ENCODE measurements at places on chromosomes 5 and 9.

GRCh38 chr5:158809310-158809850, 290.3 kb downstream of the EBF1 start:
- no peak for DNase-seq

GRCh38 chr9:87556039-87556438, 58.4 kb downstream of the DAPK1 start:
- DNase-seq: no peak

DNA sequence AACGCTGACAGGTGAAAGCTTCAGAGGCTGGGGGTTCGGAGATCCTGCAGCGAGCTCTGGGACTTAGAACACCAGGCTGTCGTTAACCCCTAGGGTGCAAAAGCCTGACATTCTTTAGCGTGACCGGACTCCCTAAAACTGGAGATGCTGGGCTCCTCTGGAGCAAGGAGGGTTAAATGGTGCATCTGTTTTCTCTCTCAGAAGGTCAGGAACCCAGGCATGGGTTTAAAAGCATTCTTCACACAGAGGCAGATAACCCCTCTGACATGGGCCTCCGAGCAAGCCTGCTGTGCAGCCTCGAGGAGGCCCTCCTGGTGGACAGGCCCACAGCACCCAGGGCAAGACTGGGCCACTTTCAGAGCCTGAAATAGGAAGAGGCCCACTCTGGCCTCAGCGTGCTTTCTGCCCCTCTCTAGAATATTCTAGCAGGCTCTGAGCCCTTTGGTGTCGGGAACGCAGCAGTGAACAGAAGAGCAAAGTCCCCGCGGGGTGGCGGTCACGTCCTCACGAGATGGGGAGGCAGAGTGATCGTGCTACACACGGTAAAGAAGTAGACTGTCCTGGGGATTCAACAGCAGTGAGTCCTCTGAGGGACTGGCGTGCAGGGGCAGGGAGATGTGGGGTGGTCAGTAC, 124.8 kb downstream of the COL23A1 start:
- no peak for DNase-seq

GRCh38 chr5:74337984-74338310, 302.6 kb downstream of the ENC1 start:
- DNase-seq: no peak

DNA sequence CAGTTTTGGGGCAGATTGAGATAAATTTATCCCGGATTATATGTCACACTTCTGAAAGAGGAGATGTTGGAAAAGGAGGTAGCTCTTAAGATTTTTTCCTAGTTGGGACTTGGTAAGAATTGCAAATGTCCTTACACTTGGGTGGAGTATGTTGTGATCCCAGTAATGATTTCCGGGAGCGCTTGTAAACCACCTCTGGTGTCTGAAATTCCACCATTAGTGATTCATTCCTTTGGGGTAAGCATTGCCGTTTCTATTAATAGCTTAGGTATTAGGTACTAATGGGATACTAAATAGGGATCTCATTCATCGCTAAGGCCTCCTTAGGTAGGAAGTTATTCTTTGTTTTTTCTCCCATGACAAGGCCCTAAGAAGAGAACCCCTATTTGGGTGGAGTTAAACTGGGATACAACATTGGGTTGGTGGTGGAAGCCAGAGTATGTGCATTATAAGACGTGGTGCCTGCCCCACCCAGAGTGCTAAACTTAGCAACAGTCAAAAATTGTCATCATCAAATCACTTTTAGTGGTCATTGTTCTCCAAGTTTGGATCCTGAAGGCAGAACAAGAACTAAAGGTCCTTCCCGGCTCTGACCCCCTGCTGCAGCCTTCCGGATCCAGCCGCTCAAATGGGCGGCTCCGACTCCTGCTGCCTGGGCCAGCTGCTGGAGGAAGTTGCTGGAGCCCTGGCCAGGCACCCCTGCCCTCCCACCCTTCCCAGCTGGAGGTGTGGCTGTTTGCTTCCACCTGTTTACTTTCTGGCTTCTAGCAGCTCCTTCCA, 31.7 kb upstream of the DAB2IP start:
- DNase-seq: no peak

DNA sequence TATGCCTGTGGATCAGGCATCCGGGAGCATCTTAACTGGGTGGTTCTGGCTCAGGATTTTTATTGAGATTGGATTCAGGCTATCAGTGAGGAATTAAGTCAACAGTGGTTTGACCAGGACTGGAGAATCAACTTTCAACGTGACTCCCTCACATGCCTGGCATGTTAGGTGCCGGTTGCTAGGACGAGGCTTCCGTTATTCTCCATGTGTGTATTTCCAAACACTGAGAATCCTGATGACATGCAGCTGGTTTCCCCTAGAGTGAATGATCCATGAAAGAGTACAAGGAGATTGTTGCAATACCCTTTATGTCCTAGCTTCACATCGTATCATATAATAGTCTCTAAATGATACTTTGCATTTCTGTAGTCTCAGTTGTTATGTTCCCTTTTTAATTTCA, 529.2 kb downstream of the ANXA1 start:
- no peak for DNase-seq

DNA sequence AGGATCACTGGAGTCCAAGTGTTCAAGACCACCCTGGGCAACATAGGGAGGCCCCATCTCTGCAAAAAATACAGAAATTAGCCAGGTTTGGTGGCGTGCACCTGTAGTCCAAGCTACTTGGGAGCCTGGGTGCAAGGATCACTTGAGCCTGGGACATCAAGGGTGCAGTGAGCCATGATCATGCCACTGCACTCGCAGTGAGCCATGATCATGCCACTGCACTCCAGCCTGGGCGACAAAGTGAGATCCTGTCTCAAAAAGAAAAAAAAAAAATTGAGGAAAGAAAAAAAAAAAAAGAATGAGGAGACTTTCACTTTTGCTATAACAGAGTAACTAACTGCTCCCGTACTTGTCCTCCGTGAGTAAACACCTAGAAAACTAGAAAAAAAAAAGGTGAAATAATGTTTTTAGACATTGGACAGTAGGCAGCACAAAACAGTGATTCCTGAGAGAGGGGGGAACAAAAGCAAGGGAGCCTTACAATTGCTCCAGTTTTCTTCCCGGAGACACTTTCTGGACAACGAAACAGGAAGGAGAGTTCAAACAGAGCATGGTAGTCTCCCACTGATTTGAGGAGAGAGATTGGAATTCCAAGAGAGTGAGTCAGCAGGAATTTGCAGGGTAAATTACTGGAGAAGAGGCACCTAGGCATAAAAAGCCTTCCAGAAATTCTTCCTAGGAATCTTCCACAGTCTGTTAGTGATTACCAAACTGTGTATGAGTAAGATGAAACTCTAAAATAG, 6.9 kb upstream of the ZBTB5 start:
- DNase-seq: no peak

- DNase-seq: no peak
Measured at GRCh38 chr9:38133595-38133994, 64.6 kb upstream of the SHB start.

GRCh38 chr9:86275962-86276361, 6.4 kb downstream of the ISCA1 start:
- no peak for DNase-seq

GRCh38 chr9:29802454-29802853, 2229.2 kb upstream of the C9orf72 start:
- DNase-seq: no peak

DNA sequence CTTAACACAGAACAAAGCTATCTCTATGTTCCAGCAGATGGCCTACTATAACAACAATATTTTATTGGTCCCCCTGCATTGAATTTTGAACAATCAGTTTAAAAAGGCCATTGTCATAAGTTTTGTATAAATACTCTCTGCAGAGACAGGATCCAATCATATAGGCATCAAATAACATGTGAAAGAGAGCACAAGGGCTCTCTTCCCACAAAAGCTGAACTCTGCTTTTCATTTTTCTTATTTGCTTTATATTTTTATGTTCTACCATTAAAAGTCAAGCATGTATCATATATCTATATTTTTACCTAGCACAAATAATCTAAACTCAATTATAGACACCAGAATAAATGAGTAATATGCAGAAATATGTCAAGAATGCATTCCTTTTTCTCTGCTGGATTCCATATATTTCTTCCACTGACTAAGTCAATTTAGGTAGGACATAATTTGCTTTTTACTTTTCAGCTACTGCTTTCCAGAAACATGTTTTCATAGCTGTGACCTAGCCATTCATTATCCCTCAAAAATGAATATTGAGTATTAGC, 143.6 kb downstream of the CDH9 start:
- no peak for DNase-seq

DNA sequence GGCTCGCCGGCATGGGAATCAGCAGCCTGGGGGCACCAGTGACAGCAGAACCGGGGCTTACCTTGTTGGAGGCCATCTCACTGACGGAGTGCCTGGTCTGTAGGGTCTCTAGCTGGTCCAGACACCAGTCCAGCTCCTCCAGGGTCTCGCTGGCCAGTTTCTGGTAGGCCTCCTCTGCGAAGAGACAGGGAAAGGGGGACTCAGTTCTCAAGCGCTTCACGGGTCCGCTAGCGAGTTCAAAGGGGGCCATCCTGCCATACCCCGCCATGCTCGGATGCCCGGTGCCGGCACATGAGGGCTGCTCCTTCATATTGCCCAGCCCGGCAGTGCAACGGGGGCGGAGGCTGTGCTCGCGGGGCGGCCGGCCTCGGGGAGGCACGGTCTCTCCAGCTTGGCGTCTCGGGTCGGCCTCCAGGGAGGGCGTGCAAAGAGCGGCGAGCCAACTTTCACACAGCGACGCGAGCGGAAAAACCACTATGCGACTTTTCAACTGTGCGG, 456.0 kb downstream of the RAB3C start:
- no peak for DNase-seq

- peak; percentile 26 for DNase-seq
Measured at GRCh38 chr5:165201369-165201768, 1696.0 kb downstream of the MAT2B start.

DNA sequence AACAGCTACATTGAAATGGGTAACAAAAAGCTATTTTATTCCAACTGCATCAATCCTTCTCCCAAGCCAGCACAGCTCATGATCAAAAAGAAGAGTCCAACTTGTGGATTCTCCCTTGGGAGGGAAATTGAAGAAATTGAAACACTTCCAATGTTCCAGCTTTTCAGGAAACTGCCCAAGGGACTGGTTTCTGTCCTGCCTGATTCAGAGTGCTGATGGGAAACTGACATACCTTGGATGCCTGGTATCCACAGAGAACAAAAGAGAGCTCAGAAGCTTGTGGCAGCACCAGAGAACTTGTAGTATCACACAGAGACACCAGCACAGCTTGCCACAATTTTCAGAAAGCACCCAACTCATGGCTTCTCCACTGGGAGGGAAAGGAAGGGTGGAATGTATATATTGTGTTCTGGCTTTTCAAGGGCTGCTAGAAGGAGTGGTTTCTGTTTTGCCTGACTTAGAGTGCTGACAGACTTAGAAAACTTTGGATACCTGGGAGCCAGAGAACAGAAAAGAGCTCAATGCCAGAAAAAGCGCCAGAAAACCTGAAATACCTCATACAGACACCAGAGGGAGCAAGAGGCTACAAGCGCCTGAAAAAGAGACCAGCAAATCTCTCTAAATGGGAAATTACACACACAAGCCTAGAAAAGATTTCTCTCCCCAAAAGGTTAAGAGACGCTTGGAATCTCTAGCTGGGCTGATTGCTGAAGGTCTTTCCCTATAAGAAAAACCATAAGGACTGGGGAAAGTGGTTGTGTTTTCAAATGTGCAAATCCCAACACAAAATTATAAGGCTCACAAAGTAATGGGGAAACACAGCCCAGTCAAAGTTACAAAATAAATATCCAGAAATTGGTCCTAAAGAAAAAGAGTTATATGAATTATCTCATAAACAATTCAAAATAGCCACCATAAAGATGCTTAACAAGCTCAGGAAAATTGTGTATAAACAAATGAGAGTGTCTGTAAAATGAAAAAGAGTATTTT, 178.8 kb downstream of the SPOCK1 start:
- DNase-seq: no peak

DNA sequence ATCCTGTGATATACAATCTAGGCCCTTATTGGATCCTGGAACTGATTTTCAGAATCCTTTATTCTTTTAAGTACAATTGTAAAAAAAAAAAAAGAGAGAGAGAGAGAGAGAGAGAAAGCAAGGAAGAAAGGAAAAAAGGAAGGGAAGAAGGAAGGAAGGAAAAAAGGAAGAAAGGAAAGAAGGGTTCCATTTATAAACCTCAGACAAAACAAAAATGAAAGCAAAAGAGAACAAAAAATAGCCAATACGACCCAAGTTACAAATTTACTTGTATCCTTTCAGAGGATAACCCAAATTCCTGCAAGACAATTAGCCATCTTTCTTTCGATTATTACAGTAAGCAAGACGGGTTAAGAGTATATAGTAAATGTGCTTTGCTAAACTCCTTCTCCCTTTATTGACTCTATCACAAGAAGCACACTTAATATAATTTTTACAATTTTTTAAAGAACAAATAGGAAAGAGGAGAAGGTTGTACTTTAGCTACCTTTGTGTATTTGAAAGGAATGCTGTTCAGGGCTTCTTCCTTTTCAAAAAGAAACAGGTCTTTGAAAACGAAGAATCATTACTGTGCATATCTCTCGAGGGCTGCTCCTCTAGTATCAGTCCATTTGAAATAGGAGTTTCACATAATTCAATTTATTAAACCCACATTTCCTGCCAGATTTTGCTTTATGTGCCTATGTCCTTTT, 543.3 kb downstream of the RAB3C start:
- no peak for DNase-seq

- no peak for DNase-seq
Measured at GRCh38 chr5:111997308-111997707, 240.3 kb upstream of the NREP start.

- no peak for DNase-seq
Measured at GRCh38 chr9:117826837-117827236, 122.6 kb downstream of the TLR4 start.

DNA sequence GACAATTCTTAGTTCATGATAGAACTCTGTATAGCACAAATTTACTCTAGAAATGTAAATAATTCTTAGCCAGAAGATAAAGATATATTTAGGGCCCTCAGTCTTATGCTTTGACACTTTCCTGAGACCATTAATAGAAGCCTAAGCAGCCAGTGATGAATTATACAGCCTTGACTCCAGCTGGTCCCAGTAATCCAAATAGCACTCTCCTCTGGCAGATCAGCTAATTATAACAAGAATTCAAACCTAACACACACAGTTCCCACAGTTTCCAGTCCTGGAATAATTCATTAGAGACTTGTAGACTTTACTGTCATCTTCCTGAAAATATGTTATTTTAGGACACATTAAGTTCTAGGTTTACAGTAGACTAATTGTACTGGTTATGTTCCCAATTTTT, 50.4 kb downstream of the SHOC1 start:
- no peak for DNase-seq
